Fibroblast of the conjunctiva (primary cell): ENCODE measurements at places on chromosomes 4 and X.

- DNase-seq, result no peak
Measured at GRCh38 chr4:121030131-121030530, 42.2 kb downstream of the NDNF start.

DNA sequence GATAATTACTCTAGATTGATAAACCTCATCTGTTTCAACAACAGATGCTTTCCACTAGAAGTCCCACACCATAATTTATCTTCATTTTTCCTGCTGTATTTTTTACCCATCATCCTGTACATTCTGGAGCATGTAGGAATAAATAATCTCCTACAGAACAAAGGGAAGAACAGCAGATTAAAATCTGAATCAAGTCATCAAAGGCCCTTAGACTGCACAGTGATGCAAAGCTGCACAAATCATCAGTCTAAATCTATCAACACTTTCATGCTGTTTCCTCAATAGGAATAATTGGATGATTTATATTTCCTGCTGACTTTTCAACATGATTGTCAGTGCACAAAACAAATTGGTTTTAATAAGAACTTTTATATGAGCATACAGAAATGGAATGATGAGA, 1143.9 kb downstream of the STIM2 start:
- DNase-seq, result no peak

DNA sequence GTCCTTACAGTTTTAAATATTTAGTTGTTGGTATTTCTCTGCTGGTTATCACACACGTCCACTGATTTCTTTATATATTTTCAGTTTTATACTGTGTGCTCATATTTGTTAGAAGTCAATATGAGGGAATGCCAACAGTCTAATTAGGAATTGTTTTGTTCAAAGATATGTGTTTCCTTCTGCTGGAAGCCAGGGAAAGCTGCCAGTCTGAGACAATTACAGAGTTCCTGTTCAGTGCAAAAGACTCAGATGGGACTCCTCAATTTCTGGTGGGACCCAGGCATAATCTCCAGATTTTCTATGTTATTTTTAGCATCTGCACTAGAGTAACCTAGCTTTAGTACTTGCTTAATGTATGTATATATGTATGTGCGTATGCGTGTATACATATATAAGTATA, 486.0 kb downstream of the GRID2 start:
- DNase-seq, result no peak

GRCh38 chr4:100290585-100290984, 100.3 kb upstream of the DDIT4L start:
- no peak for DNase-seq

DNA sequence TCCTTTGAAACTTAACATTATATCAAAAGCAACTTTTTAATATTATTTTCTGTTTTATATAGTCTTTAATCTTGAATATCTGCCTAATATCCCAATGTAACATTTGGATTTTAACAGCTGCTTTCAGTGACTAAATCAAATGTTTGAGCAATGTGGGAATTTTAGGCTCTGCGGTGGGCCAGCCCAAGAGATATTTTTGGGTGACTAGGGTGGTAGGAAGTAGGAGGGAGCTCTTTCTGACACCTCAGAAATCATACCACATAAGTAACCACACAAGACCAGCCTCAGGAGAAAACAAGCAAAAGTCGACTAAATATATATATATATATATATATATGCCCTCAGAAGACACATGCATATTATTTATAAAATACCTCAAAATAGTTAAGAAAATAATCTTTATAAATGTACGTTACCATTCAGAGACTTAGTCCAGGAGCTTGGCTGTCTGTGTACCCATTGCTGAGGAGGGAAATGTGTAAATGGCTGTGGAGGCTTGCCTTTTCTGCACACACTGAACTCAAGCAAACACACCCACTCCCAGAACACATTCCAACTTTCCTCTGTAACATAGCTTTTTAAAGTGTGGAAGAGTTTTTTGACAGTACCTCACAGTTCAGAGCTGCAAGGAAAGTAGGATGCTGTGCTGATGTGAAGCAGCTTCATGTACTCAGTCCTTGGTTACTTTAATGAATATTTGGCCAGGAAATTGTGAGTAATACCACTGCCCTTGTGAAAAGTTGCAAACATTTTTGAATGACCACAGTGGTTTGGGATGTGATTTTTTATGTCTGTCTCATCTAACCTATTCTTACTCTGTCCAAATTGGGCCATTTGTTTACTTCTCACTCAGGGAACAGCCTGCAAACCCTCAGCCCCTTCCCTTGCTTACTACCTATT, at the start of gene RTL3:
Gene RTL3, minus strand, starts transcription at position 484 of the 900 bp plus-strand sequence. CDS start 908 bp downstream, outside the sequence.
- peak; percentile 33 for DNase-seq
